GM10248 (cell line): ENCODE measurements at places on chromosomes 11 and 22.

GRCh38 chr11:9016916-9017642 is 13.3 kb upstream of the NRIP3 start:
- DNase-seq: no peak

- DNase-seq: peak; percentile 85
These were observed 11.3 kb upstream of the MOGAT2 start for GRCh38 chr11:75706260-75706729.

GRCh38 chr11:17722000-17722643 is 2.8 kb downstream of the MYOD1 start:
- DNase-seq: no peak

GRCh38 chr11:87976009-87976408 is 199.2 kb downstream of the RAB38 start:
- no peak for DNase-seq

- DNase-seq: no peak
These were observed 152.9 kb downstream of the DBX1 start for GRCh38 chr11:20007386-20007785.

- no peak for DNase-seq
These were observed 71.2 kb downstream of the PHF21A start for GRCh38 chr11:46050003-46050461.

DNA sequence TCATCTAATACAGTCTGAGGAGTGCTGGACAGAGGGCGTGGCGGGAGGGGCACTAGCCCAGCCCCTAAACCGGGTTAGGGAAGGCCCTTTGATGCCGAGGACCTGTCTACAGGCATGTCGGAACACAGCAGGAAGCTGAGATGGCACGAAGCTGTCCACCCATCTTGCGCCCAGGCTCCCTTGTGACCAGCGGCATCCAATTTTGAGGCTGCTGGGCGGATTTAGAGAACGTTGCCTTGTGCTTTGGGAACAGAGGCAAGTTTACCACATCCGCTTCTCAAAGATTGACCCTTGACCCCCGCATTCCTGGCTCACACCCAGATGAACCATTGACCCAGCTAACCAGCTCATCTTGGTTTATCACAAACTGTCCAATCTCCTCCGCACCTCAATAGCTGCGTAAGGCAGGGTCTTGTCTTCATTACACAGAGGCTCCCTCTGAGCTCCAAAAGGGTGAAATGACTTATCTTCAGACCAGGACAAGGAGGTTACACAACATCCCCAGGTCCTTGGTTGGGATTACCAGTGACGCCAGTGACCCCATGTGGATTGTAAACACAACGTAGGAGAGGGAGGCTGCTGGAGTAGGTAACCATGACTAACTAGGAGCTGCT is 4.5 kb downstream of the FAM83F start:
- DNase-seq: no peak

- DNase-seq: no peak
These were observed 103.7 kb downstream of the GAB2 start for GRCh38 chr11:78313898-78314297.

DNA sequence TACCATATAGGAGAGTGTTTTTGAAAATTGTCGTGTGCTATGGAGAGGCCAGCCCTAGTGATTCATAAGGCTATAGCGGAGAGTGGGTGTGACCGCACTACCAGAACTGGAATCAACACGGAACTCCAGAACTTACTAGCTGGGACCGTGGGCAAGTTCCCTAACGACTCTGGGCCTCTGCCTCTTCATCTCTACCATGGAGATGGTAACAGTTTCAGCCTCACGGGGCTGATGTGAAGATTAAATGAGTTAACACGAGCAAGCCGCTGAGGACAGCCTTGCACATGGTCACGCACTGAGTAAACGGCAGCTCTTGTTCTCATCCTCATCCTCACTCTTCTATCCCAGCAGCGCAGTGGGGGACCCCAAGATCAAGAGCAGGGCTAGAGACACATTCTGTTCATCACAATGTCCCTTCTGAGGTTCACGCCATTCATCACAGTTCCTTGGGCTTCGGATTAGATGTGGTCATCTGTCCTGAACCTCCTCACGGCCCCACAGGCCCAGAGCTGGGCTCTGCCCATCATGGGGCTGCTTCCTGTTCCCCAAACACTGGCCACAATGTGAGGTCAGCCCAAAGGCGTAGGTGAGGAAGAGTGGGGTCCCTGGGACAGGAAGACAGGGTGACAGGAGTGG is 47.2 kb upstream of the CD5 start:
- no peak for DNase-seq

DNA sequence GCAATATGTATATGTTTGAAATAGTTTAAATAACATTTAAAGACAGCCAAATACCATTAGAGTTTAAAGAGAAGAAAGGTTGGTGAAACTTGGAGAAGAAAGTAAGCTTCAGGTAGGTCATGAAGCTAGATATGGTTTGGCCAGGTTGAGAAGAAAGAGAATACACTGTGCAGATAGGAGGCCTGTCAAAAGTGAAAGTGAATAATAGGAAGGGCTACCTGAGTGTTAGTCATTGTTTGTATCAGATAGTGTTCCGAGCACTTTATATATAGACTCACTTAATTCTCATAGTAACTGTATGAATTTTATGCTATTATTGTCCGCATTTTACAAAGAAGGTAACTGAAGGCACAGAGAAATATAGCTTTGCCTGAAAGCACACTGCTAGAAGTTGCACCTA is 56.9 kb downstream of the USP47 start:
- peak; percentile 8 for DNase-seq

GRCh38 chr22:49015993-49016908 is 811.4 kb downstream of the BRD1 start:
- no peak for DNase-seq

GRCh38 chr11:45777127-45777969 is 27.6 kb upstream of the SLC35C1 start:
- no peak for DNase-seq

DNA sequence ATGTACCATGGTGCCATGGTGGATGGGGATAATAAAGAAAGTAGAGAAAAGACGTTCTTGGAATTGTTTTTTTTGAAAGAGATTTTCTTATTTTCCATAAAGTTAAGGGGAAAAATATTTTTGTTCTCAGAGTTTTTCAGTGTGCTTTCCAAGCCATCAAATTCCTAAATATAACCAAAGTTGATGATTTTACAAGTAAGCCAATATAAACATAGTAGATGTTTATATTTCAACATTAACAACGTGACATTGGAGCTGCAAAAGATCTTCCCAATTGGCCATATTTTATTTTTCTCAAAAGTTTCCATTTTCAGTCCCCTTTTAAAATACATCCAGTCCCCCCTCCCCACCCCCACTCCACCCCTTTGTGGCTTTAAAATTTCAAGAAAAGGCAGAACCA is 80.9 kb upstream of the PICALM start:
- no peak for DNase-seq

GRCh38 chr11:71991494-71991893 is 7.2 kb upstream of the IL18BP start:
- peak; percentile 55 for DNase-seq

- no peak for DNase-seq
These were observed 14.8 kb upstream of the SPATA19 start for GRCh38 chr11:133860151-133860550.

GRCh38 chr11:62694455-62695167 is 5.3 kb upstream of the LRRN4CL start:
- DNase-seq: peak; percentile 82

GRCh38 chr11:67287355-67288197 is 1.5 kb upstream of the ANKRD13D start:
- DNase-seq: no peak

DNA sequence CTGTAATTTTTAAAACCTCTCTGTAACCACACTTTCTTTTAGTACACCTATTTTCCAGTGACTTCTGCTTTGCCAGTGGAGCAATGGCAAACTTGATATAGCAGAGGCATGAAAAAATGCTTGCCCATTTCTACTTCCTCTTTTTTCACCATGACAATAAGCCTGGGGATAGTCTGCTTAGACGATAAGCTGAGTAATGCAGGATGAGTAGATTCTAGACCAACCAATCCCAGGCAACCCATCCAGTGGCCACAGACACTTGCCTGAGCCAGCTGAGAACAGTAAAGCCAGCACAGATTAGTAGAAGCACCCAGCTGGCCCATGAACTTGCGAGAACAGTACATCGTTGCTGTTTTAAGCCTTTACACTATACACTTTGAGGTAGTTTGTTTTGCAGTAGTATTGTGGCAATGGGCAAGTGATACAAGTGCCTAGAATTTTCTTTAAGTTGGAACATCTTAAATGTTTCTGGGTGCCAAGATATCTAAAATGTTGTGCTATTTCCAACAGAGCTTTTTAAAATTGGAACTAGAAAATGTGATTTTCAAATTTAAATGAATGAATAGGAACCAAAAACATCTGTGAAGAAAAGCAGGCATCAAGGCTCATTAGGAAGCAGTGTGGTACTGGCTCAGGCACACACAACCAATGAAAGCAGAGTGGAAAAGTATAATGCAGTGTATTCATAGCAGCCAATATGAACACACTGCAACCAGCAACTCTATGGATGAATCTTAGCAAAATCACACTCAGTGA is 37.7 kb downstream of the DDI1 start:
- peak; percentile 14 for DNase-seq

DNA sequence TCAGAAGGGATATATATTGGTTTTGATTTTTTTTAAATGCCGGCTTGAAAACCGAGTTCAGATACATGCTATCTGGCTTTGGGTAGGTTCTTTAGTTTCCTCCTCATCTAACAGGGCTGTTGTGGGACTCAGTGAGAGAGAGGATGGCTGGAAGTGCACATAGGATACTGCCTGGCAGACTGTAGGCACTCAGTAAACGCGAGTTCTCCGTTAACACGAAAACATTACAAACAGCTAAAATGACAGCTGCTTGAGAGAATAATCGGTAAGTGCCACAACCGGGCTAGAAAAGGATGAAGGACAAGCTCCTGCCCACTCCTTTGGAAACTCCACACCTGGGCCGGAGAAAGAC is 369 bp downstream of the XRRA1 start:
- DNase-seq: no peak
